Glutamatergic neuron (in vitro differentiated cells): ENCODE measurements at places on chromosomes 1 and 21.

DNA sequence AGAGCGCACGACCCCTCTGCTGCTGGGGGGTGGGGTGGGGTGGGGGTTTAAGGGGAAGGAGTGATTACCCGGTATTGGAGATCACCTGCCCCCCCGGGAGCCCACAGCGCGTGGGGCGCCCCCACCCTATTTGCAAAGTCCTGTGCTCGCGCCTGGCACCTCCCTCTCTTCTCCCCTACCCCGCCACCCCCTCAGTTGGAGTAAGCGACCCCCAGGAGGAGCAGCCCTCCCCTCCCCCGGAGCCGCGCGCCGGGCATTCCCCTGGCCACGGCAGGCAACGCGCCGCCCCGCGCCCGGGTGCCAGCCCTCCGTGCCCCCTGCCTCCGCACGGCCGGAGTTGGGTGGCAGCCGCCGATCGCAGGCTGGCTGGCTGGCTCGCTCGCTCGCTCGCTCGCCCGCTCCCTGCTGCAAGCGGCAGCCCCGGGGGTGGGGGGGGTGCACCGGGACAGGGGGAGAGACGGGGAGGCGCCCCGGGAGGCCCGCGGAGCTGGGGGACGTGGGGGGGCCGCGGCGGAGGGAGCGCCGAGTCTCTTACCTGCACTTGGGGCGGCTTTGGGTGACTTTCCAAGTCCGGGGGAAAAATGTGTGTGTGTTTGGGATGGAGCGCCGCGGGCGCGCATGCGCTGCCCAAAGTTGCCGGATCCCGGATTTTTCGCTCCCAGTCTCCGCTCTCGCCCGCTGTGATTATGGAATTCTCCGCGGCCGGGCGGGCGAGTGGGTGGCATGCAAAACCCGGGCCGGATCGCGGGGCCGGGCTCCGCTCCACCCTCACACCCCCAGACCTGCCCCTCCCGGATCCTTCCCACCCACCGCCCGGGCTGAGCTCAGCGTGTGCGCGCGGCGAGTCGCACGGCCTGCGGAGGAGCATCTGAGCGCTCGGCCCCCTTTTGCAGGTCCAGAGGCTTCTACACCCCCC is at the start of gene CASZ1:
TSS of gene CASZ1 (minus strand) at position 618 of the 916 bp plus-strand sequence. CDS start 102,757 bp downstream, outside the sequence.
- H3K36me3 ChIP-seq = no peaks in the 10 kb centered on the region
- peak within 1 kb of the TSS; percentile 63 for H3K4me3 ChIP-seq
- peak; percentile 93 for DNase-seq
- peaks cover 10% of the 10 kb centered on the region for H3K4me1 ChIP-seq
- H3K27me3 ChIP-seq = peaks cover 13% of the 10 kb centered on the region

- DNase-seq = peak; percentile 61
- no peaks in the 10 kb centered on the region for H3K4me1 ChIP-seq
- H3K4me3 ChIP-seq = no peak overlapping the region
- no peaks in the 10 kb centered on the region for H3K27me3 ChIP-seq
- H3K36me3 ChIP-seq = peaks cover 10% of the 10 kb centered on the region
These were observed 3.5 kb upstream of the KRTAP27-1 start for GRCh38 chr21:30340714-30341573.

DNA sequence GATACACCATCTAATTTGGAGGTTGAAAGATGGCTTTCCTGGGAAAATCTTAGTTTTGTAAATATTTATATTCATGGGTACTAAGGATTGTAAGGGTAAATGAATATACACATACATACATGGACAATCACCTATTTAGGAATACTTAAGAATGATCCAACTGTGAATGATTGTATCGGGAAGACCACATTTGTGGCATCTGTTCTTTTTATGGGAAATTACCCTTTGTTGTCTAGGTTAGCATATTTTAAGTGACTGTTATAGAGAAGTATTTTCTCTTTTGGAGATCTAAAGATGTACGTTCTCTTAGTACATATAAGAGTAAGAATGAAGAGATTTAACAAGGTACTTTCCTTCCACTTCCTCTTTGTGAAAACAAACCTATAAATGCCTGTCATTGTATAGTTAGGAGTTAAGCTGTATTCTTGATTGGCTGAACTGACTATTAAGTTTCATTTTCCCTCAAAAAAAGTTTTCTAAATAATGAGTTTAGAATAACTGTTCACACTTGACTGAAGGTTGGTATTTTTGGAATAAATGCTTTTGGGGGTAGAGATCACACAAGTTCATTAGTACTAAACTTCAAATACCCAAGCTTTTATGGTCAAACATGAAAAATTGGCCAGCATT is 26.7 kb downstream of the SNX7 start:
- H3K27ac ChIP-seq = no peak overlapping the region
- H3K27me3 ChIP-seq = peaks cover 2% of the 10 kb centered on the region

GRCh38 chr1:193431265-193431977 is 245.0 kb upstream of the B3GALT2 start:
- H3K36me3 ChIP-seq = peaks cover 28% of the 10 kb centered on the region
- H3K4me3 ChIP-seq = no peak overlapping the region
- H3K4me1 ChIP-seq = no peaks in the 10 kb centered on the region
- DNase-seq = no peak

DNA sequence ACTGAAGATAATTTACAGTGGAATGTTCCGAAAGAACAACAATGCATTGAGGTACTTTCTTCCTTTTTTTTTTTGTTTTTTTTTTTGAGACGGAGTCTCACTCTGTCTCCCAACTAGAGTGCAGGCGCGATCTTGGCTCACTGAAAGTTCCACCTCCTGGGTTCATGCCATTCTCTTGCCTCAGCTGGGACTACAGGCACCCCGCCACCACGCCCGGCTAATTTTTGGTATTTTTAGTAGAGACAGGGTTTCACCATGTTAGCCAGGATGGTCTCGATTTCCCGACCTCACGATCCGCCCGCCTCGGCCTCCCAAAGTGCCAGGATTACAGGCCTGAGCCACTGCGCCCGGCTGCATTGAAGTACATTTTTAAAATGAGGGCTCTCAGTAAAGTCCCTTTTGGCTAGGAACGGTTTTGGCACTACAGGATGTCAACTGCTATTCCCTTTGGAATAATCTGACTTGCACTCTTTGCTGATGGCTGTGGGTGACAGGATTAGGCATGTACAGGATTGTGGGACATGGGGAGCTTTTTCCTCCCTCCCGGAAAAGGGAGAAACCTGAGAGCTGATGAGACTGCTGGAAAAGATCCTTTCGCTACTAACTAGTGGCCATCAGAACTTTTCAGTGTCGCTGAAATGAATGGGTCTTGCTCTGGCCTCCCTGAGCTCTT is 56.9 kb upstream of the EDEM3 start:
- no peak overlapping the region for H3K27ac ChIP-seq
- DNase-seq = no peak
- H3K4me1 ChIP-seq = no peaks in the 10 kb centered on the region
- no peaks in the 10 kb centered on the region for H3K27me3 ChIP-seq

- DNase-seq = no peak
- H3K36me3 ChIP-seq = peaks cover 15% of the 10 kb centered on the region
- peak overlapping the region; percentile 28 for H3K4me3 ChIP-seq
These were observed 38.5 kb downstream of the MRPL37 start for GRCh38 chr1:54238353-54239034.

DNA sequence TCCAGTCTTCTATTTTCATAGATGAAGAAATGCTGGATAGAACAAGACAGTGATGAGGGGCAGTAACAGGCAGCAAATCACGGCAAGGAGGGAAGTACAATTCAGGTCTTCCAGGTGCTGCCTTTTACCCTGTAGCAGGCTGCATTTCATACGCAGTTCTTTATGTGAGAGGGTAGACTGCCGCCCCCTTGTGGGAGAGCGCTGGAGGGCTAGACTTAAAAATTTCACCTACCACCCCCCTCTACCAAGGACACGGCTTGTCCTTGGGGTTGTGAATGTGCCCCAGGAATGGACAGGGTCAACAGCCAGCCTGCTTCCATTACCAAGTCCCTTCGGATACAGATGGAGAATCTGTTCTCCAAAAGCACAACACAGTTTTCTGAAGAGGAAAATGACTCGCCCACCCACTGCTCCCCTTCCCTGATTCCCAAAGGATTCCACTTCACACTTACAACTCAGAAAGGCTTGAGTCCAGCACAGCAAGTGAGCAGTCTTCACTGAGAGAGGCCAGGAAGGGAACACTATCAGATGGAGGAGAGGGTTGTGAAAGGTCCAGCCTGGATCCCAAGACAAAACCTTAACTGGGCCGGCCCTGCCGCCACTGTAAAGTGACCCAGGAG is 7.4 kb downstream of the WDR77 start:
- peak; percentile 66 for DNase-seq
- H3K27me3 ChIP-seq = peaks cover 2% of the 10 kb centered on the region
- H3K27ac ChIP-seq = no peak overlapping the region

GRCh38 chr1:33057095-33057494 is 20.4 kb upstream of the AK2 start:
- no peak overlapping the region for H3K27ac ChIP-seq
- peaks cover 10% of the 10 kb centered on the region for H3K36me3 ChIP-seq
- H3K4me3 ChIP-seq = no peak overlapping the region
- peaks cover 3% of the 10 kb centered on the region for H3K27me3 ChIP-seq
- no peak for DNase-seq
- H3K4me1 ChIP-seq = peaks cover 15% of the 10 kb centered on the region

DNA sequence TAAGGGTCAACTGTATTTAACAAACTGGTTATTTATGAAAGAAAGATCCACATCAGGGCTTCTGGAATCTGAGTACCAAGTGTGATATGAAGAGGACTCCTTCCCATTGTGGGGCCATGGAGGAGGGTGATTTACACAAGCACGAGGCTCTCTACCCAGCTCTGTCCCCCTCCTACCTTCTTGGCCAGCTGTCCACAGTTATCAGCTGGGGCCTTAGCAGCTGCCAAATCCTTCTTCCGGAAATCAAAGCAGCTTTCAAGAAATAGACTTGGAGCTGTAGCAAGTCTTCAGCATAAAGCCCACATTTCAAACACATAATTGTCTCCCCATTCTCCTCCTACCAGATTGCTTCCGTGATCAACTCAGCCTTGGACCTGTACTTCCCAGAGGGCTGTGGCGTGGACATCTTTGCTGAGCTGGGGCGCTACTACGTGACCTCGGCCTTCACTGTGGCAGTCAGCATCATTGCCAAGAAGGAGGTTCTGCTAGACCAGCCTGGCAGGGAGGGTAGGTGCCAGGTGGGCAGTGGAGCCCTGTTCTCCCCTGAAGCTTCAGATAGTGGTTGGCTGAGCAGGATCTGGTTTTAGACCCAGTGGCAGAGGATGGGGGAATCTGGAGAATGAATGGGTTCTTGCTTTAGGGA is 15.5 kb downstream of the AZIN2 start:
- H3K4me1 ChIP-seq = no peaks in the 10 kb centered on the region
- H3K4me3 ChIP-seq = no peak overlapping the region
- no peaks in the 10 kb centered on the region for H3K36me3 ChIP-seq
- no peak overlapping the region for H3K27ac ChIP-seq
- DNase-seq = no peak
- no peaks in the 10 kb centered on the region for H3K27me3 ChIP-seq

- no peaks in the 10 kb centered on the region for H3K36me3 ChIP-seq
- peaks cover 7% of the 10 kb centered on the region for H3K4me1 ChIP-seq
- no peak for DNase-seq
- H3K27ac ChIP-seq = no peak overlapping the region
- no peaks in the 10 kb centered on the region for H3K27me3 ChIP-seq
These were observed 657.0 kb downstream of the AMY1C start for GRCh38 chr1:104406728-104407127.

DNA sequence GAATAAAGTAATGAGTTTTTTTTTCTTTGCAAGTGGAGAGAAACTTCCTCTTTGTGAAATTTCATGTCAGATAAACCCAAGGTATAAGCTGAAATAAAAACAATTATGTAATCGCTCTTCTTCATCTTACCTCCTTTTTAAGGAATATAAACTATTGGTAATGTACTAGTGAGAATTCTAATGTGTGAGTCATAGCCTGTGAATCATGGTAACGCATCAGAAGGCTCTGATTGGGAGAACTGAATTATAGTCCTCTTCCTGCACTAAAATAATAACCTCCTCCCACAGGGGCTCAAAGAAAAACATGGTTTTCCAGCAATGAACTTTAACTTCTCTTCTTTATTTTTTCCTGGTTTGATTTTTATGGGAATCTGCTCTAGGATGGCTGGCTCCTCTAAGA is 57.1 kb upstream of the COX20 start:
- H3K27me3 ChIP-seq = peaks cover 8% of the 10 kb centered on the region
- no peaks in the 10 kb centered on the region for H3K4me1 ChIP-seq
- no peak overlapping the region for H3K27ac ChIP-seq
- H3K4me3 ChIP-seq = no peak overlapping the region

GRCh38 chr1:79044974-79045650 is 38.6 kb upstream of the ADGRL4 start:
- peak; percentile 21 for DNase-seq
- H3K4me1 ChIP-seq = no peaks in the 10 kb centered on the region
- H3K27ac ChIP-seq = no peak overlapping the region
- no peaks in the 10 kb centered on the region for H3K36me3 ChIP-seq
